ENCODE measurements at places on chromosomes 16 and 17.

GRCh38 chr17:14752011-14752410 lies 451.1 kb downstream of the HS3ST3B1 start:
- DNase-seq, result no peak

DNA sequence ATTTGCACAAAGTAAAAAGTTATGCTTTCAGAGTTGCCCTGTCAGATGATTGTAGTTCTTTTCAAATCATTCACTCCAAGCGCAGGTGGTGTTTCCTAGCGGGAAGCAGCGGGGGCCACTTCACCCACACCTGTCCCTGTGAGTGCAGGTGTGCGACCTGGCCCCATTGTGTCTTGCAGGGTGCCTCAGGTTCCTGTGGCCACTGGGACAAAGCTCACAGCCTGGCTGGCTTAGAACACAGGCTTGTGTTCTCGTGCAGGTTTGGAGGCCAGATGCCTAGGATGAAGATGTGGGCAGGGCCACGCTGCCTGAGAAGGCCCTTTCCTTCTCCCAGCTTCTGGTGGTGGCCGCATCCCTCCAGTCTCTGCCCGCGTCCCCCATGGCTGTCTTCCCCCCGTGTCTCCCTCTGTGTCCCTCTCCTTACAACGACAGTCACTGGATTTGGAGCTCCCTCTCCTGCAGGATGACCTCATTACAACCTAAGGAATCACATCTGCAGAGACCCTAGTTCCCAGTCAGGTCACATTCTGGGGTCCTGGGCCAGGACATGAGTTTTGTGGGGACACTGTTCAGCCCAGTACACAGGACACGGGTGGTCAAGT lies 90.5 kb downstream of the NPIPB11 start:
- DNase-seq, result no peak

DNA sequence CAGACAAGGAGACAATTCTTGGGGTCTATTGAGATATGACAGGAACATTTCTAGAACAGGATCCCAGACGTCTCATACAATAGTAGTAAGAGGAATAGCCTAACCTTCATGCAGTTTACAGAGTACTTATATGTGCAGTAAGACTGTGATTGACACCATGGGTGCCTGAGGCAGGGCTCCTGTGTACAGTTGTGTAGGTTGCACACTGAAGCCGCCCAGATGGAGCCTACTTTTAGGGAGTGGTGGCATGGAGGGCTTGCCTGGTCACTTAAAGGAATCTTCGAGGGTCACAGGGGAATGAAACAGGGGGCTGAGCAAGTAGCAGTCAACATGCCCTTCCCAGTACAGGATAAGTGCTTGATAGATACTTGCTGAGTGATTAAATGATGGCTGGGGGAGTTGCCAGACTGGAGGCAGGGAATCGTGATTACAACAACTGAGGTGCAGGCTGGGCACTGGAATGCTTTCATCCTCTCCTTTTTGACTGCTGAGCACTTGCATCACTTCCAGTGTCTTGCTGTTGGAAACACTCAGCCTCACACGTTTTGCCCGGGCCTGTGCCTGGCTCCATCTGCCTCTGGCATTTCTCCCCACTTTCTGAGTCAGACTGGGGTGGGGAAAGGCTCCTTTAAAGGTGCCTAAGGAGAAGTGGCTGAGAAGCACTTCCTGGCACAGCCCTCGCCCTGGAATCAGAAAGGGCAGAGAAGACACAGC lies 71.0 kb downstream of the COPRS start:
- no peak for DNase-seq

GRCh38 chr16:1291576-1291974 lies 17.9 kb upstream of the UBE2I start:
- DNase-seq, result no peak

- no peak for DNase-seq
Observed at GRCh38 chr17:51319186-51319585, 58.8 kb downstream of the UTP18 start.

DNA sequence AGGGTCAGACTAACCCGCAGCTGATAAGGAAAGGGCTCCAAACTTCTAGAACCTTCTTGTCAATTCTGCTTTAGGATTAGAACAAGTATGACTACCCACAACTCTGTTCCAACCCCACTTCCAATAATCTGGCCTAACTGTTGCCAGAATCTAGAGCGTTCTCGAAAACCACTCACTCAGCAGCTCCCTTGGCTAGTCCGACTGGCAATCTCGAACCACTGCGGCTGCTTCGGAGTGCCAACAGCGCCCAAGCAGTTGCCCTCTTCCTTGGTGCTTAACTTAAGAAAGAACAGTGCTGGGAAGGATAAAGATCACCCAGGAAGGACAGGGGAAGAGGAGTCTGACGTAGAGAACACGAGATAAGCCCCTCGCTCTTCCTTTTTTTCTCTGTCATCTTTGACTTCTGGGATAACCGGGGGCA lies 818 bp downstream of the DNAJC7 start:
- DNase-seq, result no peak

DNA sequence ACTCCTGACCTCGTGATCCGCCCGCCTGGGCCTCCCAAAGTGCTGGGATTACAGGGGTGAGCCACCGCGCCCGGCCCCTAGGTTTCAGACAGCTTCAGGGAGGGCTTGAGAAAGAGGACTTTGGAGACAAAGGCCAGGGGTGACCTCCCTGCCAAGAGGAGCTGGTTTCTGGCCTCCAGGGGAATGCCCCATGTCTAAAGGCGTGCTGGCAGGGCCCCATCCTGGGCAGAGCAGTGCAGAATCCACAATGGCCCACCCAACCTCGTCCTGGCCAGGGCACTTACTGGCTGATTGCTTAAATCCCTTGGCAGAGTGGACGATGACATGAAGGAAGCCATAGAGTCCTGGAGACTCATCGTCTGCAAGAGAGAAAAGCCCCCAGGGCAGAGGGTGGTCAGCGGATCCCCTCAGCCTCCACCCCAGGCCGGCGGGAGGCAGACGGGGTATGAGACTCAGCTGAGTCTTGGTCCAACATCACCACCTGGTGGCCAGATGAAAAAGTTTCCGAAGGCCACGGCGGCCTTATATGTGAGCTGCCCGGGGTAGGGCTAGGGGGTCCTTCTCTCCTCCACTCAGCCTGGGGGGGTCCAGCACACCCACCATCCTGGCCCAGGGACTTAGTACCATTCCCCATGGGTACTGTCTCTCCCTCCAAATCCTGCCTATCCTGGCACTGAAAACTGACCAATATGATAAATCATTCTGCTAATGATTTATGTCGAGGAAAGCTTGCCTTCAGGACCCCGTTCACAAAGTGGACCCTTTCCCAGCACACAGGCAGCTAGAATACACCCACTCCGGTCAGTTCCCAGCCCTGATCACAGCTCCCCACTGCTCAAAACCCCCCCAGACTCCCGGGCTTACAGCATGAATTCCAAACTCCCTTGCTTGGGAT lies 59.1 kb downstream of the TIMM22 start:
- no peak for DNase-seq

GRCh38 chr16:47599512-47599911 lies 138.4 kb downstream of the PHKB start:
- no peak for DNase-seq

DNA sequence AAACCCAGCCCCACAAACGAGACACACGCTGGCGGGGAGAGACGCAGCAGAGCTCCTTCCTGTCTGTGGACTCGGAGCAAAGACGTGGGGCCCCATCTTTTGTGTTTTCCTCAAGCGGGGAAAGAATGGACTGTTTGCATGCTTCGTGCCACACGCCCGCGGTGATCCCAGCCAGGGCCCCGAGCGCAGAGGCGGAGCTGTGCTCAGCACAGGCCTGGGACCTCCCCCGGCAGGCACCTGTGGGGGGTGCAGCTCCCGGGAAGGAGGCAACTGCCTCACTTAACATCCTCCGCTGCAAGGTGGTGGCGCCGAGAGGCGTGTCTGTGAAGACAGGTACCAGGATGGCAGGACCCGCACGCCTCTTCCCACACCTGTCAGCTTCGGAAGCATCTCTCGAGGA lies 19.1 kb downstream of the TRARG1 start:
- peak; percentile 66 for DNase-seq

DNA sequence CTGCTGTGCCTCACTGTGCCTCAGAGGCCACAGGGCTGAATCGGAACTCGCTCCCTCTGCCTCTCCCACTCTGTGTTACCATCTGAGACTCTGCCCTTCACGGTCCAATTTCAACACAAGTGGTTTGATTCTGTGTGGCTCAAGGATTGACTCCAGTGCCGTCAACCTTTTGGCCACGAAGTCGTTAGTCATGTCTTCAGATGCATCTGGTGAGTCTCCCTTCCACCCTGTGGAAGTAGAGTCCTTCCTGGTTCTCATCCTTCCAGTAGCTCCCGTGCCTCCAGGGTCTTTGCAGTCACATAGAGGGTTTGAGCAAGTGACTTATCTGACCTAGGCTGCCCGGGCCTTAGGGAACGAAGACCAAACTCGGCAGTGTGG lies 51.2 kb downstream of the PGS1 start:
- no peak for DNase-seq

GRCh38 chr17:50386510-50386909 lies 10.8 kb downstream of the LRRC59 start:
- DNase-seq, result no peak

DNA sequence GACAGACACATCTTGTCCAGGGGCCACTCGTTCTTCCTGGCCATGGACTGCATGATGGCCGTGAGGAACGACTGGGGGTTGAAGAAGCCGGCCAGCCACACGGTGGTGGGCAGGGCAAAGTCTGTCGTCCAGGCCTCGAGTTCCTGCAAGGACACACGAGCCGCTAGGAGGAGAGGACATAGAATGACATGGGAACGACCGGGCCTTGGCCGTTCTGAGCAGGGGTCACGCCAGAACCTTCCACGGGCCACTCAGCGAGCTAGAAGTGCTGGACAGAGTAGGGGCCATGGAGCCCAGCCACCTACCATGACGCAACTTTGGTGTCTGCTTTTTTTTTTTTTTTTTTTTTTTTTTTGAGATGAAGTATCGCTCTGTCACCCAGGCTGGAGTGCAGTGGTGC lies 47.0 kb downstream of the PGS1 start:
- no peak for DNase-seq

DNA sequence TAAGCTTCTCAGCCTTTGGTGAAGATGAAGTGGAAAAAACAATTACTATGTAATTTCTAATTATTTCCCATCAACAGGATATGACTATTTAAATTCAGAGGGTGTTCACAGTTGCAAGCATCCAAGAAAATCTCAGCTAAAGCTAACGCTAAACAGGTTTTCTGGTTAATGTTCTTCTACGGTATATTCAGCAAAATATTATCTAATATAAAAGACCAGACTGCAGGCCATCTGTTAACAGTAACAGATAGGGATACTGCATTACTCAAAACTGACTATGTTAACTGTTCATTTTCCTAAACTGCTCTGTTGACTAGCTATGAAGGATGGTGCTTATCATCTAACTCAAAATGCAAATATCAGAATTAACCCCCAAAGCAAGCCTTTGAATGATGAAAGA lies 32.8 kb downstream of the GLG1 start:
- DNase-seq, result no peak

GRCh38 chr16:28298511-28298878 lies 6.2 kb downstream of the SBK1 start:
- no peak for DNase-seq

DNA sequence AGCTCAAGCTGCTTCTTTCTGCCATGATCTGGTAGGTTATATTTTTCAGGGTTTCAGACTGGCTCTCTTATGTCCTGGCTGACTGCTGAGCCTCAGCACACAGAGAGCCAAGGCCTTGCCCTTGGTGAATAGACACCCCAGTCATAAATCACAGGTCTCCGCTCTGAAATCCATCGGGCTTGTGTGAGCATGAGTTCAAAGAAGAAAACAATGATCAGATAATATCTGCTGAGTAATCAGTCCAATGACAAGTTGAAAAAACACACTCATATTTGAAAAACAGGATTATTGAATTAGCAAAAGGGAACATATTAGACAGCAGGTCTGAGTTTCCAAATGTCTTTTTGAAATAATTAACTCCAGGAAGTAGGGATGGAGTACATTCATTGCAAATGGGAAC lies 51.1 kb upstream of the NDRG4 start:
- DNase-seq, result no peak

GRCh38 chr16:53058882-53059281 lies 4.1 kb downstream of the CHD9 start:
- DNase-seq, result no peak

- no peak for DNase-seq
Observed at GRCh38 chr16:47787696-47788095, 326.6 kb downstream of the PHKB start.

DNA sequence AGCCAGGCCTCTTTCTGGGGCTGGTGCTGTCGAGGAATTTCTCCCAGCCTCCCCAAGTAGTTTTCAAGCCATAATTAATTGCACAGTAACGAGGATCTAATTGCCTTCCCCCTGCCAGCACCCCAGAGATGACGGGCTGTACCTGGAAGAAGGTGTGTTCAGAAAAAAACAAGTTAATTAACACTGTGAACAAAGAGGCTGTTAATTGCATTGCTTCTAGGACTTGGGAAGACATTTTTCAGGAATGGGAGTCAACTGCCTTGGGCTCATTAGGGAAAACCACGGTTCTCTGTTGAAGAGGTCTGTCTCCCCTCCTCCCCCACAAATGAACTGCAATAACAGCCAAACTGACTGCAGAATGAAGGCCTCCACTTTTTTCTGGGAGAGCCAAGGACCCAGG lies 176.7 kb downstream of the CCT6B start:
- no peak for DNase-seq

DNA sequence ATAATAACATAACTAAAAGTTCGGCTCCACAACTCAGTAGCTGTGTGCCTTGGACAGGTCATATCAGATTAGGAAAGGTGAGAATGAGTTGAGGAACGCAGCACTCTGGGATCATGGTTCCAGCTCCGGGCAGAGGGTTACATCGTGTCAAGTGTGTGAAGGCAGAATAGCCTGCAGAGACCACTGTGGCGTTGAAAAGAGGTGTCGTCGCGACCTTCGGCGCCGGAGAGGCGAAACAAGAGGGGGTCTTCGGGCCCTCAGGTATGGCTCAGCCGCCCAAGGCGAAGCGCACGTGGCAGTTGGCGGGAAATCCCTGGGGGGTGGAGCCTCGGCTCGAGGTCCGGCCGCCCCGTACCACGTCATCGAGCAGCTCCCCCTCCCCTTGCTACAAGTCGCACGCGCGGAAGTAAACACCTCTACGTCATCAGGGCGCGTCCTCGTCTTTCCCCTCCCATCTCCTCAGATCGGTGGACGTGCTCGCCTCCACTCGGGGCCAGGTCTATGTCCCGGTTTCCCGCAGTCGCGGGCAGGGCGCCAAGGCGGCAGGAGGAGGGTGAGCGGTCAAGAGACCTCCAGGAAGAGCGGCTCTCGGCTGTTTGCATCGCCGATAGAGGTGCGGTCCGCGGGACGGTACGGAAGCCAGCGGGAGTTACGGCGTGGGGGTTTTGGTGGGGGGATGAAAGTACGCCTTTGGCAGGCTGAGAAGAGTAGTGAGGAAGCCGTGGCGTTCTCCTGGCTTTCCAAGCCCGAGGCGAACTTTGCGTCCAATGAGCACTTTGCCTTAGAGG lies at the start of gene DHX40:
TSS of gene DHX40 (plus strand) at position 440 of the 788 bp plus-strand sequence. CDS start at position 502, 62 bp downstream.
- DNase-seq, result peak; percentile 99

DNA sequence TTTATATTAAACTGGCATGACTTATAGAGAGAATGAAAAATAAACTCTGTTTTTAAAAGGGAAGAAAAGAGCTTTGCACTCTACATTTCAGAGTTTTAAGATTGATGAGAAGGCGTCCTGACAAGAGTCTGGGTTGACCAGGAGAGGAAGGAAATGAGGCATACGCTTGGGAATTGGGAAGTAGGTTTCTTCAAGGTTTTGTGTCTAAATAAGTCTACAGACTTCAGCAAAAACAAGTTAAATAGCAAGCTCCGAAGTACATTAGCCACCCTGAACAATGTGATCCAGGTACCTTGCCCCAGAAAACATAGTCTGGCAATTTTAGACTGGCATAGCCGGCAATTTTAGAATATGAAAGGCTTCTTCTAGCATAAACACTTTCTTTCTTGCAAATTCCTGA lies 28.5 kb upstream of the CCDC182 start:
- DNase-seq, result no peak
